Activated T-helper 1 cell treated with anti-CD3 and anti-CD28 coated beads, Interleukin-12 subunit alpha, Interleukin-12 subunit beta, Interleukin-2, Interleukin-4 antibody, amounts not matched to agents 30 ng/mL and 10 ng/mL and 1 ng/mL, durations not matched to agents 14 hours and 24 hours and 36 hours (primary cell): ENCODE measurements at places on chromosomes 11 and 22.

- H3K27me3 ChIP-seq: peaks cover 77% of the 10 kb centered on the region
- no peak overlapping the region for H3K4me3 ChIP-seq
- no peak overlapping the region for H3K27ac ChIP-seq
Measured at GRCh38 chr11:123190518-123190917, 4.5 kb downstream of the CLMP start.

DNA sequence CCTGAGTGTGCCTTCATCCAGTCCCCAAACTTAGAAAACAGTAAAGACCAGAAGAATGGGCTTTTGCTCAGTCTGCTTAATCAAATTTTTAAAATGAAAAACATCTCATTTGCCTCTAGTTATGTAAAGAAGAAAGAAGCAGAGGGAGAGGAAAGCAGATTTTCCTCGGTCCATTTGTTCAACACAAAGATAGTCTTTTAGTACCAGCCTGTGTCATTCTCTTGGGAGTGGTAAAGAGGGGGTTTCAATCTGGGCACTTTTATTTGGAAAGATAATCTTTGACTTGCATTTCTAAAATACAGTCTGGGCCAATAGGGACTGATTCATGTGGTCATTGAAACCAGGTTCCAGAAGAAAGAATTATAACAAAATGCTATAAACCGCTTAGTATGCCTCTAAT, 29.5 kb downstream of the KREMEN1 start:
- no peak overlapping the region for H3K27ac ChIP-seq
- no peaks in the 10 kb centered on the region for H3K4me1 ChIP-seq
- H3K4me3 ChIP-seq: no peak overlapping the region
- H3K27me3 ChIP-seq: peaks cover 18% of the 10 kb centered on the region

- no peak overlapping the region for H3K4me3 ChIP-seq
- H3K4me1 ChIP-seq: no peaks in the 10 kb centered on the region
- peaks cover 21% of the 10 kb centered on the region for H3K27me3 ChIP-seq
- no peaks in the 10 kb centered on the region for H3K36me3 ChIP-seq
- no peak overlapping the region for H3K27ac ChIP-seq
Measured at GRCh38 chr22:22446517-22446916, 62.0 kb downstream of the ZNF280B start.

GRCh38 chr22:28204382-28204781, 285.3 kb upstream of the PITPNB start:
- H3K36me3 ChIP-seq: no peaks in the 10 kb centered on the region
- peaks cover 3% of the 10 kb centered on the region for H3K27me3 ChIP-seq
- no peak for DNase-seq

DNA sequence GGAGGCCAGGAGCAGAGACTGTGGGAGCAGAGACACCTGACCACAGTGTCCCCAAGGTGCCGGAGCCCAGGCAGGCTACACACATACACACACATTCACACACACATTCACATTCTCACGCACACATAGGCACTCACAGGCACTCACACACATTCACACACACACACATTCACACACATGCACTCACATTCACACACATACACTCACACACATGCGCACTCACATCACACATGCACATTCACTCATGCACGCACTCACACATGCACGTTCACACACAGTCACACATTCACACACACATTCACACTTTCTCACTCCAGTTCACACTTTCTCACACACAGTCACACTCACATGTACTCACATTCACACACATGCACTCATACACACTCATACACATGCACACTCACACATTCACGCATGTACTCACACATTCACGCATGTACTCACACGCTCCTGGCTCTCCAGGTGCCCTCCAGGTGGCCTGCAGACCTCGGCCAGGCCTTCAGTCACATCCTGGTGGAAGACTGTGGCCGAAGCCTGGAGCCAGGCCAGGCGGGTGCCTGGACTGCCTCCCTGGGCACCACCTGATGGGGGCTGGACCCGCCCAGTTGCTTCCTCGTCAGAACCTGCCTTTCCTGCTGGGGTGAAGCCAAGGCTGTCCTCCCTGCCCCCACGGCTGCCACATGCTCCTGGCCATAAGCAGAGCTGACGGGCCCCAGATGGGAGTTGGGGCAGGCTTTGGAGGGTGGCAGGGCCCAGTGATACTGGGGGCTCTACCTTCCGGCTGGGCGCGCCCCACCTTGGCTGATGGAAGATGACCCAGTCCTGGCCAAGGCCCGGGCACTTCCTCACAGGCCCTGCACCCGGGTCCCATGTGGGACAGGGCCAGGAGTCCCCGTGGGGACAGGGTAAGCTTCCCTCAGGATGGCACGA, 89.5 kb downstream of the WNT7B start:
- H3K4me1 ChIP-seq: no peaks in the 10 kb centered on the region
- H3K27ac ChIP-seq: no peak overlapping the region
- H3K4me3 ChIP-seq: no peak overlapping the region

- H3K27ac ChIP-seq: no peak overlapping the region
- no peaks in the 10 kb centered on the region for H3K4me1 ChIP-seq
Measured at GRCh38 chr22:48750282-48750681, 1077.4 kb downstream of the BRD1 start.

- no peaks in the 10 kb centered on the region for H3K27me3 ChIP-seq
- H3K4me3 ChIP-seq: no peak overlapping the region
- DNase-seq: no peak
- H3K36me3 ChIP-seq: peaks cover 11% of the 10 kb centered on the region
- no peak overlapping the region for H3K27ac ChIP-seq
Measured at GRCh38 chr11:93497596-93497995, 45.6 kb downstream of the SMCO4 start.

GRCh38 chr22:46286941-46287872, 9.5 kb upstream of the GTSE1 start:
- H3K36me3 ChIP-seq: peaks cover 26% of the 10 kb centered on the region
- peak overlapping the region; percentile 79 for H3K4me3 ChIP-seq
- no peak for DNase-seq

- no peak overlapping the region for H3K4me3 ChIP-seq
- H3K27ac ChIP-seq: no peak overlapping the region
- no peaks in the 10 kb centered on the region for H3K36me3 ChIP-seq
- no peaks in the 10 kb centered on the region for H3K4me1 ChIP-seq
- no peak for DNase-seq
Measured at GRCh38 chr11:119889728-119890280, 160.8 kb upstream of the NECTIN1 start.

DNA sequence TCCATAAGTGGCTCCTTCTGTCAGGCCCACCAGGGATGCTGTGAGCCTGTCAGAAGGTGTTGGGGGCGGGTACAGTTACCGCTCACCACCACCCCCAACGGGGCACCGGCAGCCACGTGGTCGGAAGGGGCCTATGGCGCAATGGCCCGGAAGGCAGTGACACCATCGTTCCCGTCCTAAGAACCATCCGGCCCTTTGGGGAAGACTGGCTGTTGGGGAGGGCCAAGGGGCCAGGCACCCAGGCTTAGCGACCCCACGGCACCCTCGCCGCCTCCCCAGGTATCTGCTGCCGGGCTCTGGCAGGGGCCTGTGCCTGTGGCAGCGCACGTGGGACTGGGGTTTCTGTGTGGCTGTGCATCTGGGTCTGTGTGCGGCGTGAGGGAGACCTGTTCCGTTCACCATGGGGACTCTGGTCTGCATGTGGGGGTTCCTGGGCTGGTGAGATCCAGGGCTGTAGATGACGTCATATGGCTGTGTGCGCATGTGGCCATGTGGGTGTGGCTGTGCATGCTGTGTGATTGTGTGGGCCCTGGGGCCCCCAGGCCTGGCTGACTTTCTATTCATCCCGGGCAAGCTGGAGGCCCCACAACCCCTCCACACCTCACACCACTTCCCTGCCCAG, 717 bp downstream of the OSM start:
- H3K27me3 ChIP-seq: no peaks in the 10 kb centered on the region
- peak overlapping the region; percentile 95 for H3K4me3 ChIP-seq
- DNase-seq: peak; percentile 79
- H3K36me3 ChIP-seq: peaks cover 42% of the 10 kb centered on the region

DNA sequence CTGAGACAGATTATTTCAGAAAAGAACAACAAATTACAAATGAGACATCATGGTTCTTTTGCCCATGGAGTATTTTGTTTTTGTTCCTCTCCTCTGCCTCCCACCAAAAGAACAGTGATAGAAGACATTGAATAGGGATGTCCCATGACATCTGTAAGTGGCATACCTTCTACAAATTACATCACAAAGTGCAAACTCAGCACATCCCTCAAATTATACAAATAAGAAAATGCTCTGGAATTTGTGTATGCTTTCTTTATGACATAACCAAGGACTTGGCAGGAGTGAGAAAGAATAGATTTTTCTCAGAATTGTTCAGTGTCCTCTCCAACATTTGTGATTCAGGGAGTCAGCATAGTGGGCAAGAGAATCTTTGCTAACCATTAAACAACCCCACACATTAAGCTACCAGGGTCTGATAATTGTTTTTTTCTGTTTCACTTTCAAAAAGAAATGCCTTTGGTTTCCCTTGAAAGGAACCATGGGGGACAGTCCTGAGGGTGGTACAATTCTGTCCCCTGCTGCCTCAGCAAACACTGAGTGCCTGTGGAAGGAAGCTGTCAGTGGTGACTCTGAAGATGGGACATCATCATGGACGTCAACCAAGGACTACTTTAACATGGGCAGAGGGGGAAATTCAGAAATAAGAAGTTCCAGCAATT, 430.3 kb downstream of the AASDHPPT start:
- H3K4me1 ChIP-seq: no peaks in the 10 kb centered on the region
- H3K27ac ChIP-seq: no peak overlapping the region
- no peak for DNase-seq
- H3K27me3 ChIP-seq: no peaks in the 10 kb centered on the region
- H3K36me3 ChIP-seq: no peaks in the 10 kb centered on the region

DNA sequence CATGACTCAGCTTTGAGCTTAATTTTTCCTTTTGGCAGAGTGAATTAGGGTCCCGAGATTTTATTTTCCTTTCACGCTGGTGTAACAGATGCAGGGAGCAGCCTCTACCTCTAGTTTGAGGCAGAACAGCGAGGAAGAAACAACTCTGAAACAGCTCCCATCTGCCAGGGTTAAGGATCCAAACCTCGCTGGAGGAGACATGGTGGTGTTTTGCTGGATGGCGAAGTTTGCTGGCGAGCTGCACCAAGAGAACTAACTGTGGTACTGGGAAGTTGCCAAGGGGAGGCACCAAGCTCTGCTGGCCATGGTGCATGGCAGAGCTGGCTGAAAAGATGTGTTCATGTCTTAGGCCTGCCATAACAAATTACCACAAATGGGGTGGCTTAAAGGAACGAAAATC, 7.6 kb upstream of the ALKBH3 start:
- no peaks in the 10 kb centered on the region for H3K36me3 ChIP-seq
- no peak overlapping the region for H3K27ac ChIP-seq
- no peak for DNase-seq
- H3K4me1 ChIP-seq: peaks cover 17% of the 10 kb centered on the region
- no peak overlapping the region for H3K4me3 ChIP-seq
- peaks cover 52% of the 10 kb centered on the region for H3K27me3 ChIP-seq

DNA sequence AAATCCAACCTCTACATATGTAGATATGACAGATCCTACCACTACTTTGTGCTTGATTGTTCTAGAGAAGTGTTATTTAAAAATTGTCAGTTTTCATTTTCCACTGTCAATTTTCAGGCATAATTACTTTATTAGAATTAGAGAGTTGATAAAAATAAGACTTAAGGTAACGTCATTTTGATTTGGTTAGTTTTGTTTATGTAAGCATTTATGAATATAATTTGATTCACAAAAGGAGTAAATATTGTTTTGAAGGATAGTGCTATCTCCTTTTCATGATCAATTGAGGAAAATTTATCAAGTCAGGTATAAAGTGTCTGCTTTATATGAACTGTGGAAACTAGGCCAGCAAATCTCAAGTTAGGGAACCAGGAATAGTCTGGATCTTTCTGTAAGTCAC, 42.6 kb upstream of the PITPNB start:
- H3K27me3 ChIP-seq: no peaks in the 10 kb centered on the region
- no peaks in the 10 kb centered on the region for H3K4me1 ChIP-seq
- no peaks in the 10 kb centered on the region for H3K36me3 ChIP-seq
- H3K27ac ChIP-seq: no peak overlapping the region

- H3K27ac ChIP-seq: no peak overlapping the region
- no peaks in the 10 kb centered on the region for H3K4me1 ChIP-seq
- H3K27me3 ChIP-seq: no peaks in the 10 kb centered on the region
- no peaks in the 10 kb centered on the region for H3K36me3 ChIP-seq
- DNase-seq: no peak
Measured at GRCh38 chr22:47549741-47550340, 787.4 kb downstream of the TBC1D22A start.

- H3K4me1 ChIP-seq: no peaks in the 10 kb centered on the region
- H3K4me3 ChIP-seq: no peak overlapping the region
- DNase-seq: no peak
- H3K27ac ChIP-seq: no peak overlapping the region
- H3K27me3 ChIP-seq: peaks cover under 1% of the 10 kb centered on the region
Measured at GRCh38 chr22:49340406-49340805, 487.3 kb downstream of the BRD1 start.

DNA sequence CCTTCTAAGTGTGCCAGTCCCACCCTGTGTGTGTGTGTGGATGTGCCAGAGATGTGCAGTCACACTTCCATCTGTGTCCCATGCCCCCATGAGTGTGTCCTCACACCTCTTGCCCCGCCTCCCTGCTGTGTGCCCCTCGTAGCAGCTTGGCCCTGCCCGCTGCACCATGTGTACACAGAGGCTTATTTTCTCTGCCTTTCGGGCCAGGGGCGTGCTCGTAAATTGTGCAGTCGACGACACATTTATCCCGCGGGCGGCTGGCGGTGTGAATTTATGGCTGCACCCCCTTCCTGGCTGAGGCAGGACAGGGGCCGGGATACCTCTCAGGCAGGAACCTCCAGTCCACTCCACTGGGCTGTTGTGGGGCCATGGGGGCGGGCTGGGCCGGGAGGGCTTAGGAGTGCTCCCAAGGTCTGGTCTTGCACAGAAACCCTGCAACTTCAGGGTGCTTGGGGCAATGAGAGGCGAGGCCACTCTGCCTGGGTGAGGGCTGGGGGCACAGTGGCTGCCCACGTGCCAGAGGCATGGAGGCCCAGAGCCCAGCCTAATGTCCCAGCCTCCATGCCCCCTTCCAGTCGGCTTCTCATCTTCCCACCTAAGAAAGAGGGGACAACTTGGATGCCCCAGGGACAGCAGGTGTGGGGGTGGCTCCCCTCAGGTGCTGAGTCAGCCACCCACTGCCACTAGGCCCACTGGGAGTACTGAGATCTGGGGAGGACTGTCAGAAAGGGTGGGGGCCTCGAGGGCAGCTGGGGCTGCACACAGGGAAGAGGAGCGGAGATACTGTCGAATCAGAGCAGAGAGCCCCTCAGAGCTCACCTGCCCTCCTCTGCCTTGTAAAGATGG, 12.5 kb downstream of the GP1BB start:
- H3K4me3 ChIP-seq: no peak overlapping the region
- H3K27ac ChIP-seq: no peak overlapping the region
- H3K4me1 ChIP-seq: no peaks in the 10 kb centered on the region
- no peaks in the 10 kb centered on the region for H3K27me3 ChIP-seq
